NAMALWA (cell line): ENCODE measurements at places on chromosomes 1 and 21.

DNA sequence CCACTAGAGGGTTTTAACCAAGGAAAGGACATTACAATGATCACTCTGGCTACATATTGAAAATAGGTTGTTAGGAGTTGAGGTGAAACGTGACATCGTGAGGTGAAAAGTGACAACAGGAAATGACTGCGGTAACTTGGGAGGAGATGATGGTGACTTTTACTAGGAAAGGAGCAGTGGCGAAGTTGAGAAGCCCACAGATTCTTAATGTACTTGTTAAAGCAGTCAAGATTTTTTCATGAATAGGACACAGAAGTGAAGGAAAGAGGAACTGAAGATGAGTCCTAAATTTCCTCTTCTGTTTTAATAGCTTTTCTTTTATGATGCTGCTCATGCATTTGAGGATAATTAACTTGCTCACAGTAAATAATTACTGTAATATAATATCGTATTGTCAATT, 59.5 kb downstream of the OMA1 start:
- no peak for DNase-seq

GRCh38 chr1:174989536-174990220, 10.1 kb upstream of the CACYBP start:
- no peak for DNase-seq

DNA sequence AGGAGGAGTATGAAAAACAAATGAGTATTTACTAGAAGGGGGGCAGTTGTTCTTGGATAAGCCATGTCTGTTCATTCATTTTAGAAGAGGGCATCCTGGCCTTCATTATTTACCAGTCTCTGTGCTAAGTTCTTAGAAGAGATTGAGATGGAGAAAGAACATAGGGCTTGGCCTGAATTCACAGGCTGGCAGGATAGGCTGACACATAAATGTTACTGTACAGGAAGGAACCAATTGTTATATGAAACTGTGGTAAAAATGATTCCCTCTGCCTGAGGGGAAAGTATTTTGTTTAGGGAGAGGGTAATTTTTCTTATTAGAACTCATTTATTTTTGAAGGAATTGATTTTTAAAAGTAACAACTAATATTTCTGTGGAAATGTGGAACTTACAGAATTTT, 99.5 kb downstream of the MAN1A2 start:
- DNase-seq = no peak

GRCh38 chr1:230308039-230308438, 118.1 kb downstream of the PGBD5 start:
- no peak for DNase-seq

GRCh38 chr1:157157501-157158190, 19.5 kb upstream of the ETV3 start:
- no peak for DNase-seq

DNA sequence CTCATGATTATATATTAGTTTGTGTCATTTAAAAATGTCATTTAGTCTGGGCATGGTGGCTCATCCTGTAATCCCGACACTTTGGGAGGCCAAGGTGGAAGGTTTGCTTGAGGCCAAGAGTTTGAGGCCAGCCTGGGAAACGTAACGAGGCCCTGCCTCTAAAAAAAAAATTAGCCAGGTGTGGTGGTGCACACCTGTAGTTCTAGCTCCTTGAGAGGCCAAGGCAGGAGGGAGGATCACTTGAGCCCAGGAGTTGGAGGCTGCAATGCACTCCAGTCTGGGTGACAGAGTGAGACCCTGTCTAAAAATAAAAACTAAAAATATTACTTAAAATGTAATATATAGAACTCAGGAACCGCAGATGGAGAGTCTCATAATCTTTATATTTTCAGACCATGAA, 34.6 kb downstream of the RUNX3 start:
- no peak for DNase-seq

GRCh38 chr1:43366601-43367025, 1.2 kb downstream of the ELOVL1 start:
- DNase-seq = no peak

DNA sequence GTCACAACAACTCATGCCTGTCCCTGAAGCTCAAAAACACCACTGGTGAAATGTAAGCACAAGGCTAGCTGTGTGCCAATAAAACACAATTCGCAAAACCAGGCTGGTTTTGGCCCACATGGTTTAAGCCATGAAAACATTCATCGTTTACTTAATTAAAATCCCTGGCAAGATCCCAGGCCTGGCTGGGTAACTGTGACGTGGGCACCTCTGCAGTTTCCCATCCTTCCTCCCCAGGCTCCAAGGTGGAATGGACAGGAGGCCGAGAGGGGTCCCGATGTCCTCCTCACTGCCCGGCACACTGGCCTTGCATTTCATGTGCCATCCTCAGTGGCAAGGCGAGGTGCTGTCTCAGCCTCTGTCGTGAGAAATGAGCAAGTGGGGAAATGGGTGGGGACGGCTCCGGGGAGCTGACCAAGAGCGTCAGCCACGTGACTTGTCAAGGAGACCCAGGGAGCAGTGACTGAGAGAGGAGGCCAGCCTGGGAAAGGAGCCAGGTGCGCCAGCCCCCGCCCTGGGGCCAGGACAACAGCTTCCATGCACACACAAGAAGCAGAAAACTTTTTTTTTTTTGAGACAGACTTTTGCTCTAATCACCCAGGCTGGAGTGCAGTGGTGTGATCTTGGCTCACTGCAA, 153.1 kb upstream of the RAB4A start:
- no peak for DNase-seq

- DNase-seq = peak; percentile 14
Measured at GRCh38 chr1:36884029-36884701, 150.2 kb downstream of the GRIK3 start.

DNA sequence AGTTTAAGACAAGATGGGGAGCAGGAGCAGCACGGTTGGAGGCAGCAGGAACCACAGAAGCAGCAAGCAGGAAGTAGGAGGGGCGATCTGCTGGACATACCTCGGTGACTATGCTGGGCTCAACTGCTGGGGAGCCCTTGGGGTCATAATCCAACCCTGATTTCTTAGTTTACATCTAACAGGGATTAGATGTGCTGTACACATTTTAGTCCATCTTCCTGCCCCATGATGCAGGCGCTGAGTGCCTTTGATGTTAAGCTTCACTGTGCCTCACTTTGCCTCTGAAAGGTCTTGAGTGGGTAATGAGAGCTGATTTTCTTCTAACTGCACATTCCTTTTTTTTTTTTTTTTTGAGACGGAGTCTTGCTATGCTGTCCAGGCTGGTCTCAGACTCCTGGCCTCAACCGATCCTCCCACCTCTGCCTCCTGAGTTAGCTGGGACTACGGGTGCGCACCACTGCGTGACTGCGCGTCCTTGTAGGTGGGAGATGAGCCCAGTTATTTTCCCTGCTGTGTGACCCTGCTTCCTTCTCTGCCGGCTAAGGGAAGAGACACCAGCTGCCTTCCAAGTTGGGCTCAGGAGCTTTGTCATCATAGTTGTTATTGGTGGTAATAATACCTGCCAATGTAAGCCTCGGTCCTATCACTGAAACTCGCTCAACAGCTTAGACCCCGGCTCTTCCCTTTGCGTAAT, 1.1 kb upstream of the RCAN3 start:
- peak; percentile 49 for DNase-seq

- DNase-seq = no peak
Measured at GRCh38 chr1:36570006-36570405, 87.3 kb upstream of the CSF3R start.

DNA sequence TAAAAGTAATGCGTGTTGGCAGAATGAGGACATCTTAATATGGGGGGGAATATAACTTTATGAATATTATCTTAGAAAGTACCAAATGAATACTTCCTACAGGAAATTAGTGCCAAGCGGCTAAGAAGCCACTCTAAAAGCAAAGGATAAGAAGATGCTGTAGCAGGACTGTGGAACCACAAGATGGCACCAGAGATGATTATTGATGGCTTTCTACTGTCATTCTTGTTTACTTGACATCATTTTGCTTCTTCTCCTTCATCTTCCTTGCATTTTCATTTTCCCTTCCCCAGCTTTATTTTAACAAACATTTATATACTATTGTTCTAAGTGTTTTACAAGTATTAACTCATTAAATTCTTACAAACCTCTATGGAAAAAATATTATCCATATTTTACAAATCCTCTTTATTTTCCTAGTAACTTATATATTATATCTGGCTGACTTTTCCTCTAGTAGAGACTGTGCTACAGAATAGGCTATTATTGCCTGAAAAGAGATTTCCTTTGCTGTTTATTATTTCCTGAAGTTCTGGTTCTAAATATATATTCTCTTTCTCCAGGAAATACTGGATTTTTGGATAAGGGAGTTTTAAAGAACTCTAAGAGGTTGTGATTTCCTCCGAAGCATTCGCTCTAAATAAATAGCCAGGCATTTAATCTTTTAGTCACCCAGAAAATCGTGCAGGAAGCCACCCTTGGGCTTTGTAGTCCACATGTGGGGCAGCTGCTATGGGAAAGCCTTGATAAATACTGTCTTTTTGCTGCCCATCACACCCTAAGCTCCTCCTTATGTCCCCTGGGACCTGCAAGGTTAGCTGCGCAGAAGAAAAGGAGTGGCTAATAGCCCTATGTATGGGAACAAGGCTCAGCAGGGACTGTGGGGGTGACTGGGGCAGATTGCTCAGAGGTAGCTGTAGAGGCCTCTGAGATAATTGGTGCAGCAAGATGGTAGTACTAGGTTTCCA, 69.8 kb downstream of the TPR start:
- DNase-seq = peak; percentile 63

GRCh38 chr1:99943223-99943794, 26.5 kb upstream of the SLC35A3 start:
- DNase-seq = no peak

- peak; percentile 72 for DNase-seq
Measured at GRCh38 chr1:167627615-167627864, 2.5 kb upstream of the RCSD1 start.

GRCh38 chr21:35204850-35205541, 155.9 kb upstream of the RUNX1 start:
- peak; percentile 56 for DNase-seq

DNA sequence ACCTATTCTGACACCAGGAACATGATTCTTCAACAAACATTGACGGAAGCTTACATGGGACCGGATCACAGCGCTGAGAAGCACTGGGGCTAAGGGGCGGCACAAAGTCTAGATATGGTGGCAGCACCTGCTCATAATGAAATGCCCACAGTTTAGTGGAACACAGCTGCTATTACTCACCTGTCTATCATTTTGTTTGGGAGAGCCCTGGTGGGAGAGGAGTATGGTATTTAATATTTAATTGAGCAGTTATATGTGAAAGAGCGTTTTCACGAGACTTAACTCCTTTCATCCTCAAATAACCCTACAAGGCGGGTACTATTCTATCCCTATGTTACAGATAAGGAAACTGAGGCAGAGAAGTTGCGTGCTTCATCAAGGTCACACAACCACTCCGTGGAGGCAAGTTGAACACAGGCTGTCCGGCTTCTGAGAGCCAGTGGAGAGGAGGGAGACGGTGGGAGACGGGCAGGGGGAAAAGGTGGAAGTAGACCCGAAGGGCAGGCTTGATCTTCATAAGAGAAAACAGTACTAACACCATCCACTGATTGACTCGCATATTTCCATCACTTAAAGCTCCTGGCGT, 790 bp upstream of the TSNAX start:
- no peak for DNase-seq

GRCh38 chr1:229130028-229130668, 140.8 kb upstream of the RAB4A start:
- DNase-seq = no peak

DNA sequence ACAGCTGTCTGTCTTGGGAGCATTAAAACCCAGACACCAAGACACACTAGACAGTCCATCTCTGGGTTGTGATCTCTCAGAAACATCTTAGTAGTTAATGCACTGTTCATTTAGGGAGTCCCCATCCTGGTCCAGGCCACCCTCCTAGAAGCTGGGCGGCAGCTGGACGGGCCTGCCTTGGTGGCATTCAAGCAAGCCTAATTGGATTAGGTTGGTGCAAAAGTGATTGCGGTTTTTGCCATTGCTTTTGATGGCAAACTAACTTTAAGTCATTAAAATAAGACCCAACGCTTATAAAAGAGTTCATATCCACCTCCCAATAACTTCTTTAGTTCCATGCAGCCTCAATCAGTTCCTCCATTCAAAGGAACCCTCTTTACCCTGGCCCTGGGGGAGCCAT, 21.7 kb downstream of the ATP5PO start:
- no peak for DNase-seq

- no peak for DNase-seq
Measured at GRCh38 chr1:64480999-64481772, 11.3 kb downstream of the CACHD1 start.

- peak; percentile 84 for DNase-seq
Measured at GRCh38 chr1:160834945-160835565, 27.6 kb downstream of the CD244 start.

GRCh38 chr1:217029281-217030157, 306.3 kb upstream of the ESRRG start:
- no peak for DNase-seq

GRCh38 chr21:18449605-18450550, 46.3 kb upstream of the TMPRSS15 start:
- no peak for DNase-seq

DNA sequence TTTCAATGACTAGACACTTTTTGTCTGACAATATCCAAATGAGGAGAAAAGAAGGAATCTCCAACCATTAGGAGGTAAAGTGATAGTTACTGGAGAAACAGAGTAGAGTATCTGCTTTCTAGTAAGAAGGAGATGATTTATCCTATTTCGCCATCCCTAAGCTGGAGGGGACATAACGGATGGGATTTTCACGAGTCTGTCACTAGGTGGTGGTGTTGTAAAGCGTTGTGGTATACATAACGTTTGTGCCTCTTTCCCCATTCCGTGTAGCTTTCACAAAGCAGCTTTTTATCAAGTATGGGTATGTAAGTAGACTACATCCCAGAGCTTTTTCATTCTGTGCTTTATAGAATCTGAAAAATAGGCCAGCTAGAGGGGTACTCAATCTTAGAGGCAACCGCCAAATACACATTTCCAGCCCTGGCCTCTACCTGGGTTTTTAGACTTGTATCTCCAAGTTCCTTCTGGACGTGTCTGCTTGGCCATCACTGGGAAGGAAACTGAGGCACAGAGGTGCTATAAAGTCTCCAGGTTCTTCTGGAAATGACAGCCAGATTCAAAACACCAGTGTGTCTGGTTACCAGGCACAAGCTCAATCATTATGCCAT, 33.3 kb upstream of the FAM3B start:
- DNase-seq = peak; percentile 86
